ENCODE measurements at places on chromosomes 7 and 10.

DNA sequence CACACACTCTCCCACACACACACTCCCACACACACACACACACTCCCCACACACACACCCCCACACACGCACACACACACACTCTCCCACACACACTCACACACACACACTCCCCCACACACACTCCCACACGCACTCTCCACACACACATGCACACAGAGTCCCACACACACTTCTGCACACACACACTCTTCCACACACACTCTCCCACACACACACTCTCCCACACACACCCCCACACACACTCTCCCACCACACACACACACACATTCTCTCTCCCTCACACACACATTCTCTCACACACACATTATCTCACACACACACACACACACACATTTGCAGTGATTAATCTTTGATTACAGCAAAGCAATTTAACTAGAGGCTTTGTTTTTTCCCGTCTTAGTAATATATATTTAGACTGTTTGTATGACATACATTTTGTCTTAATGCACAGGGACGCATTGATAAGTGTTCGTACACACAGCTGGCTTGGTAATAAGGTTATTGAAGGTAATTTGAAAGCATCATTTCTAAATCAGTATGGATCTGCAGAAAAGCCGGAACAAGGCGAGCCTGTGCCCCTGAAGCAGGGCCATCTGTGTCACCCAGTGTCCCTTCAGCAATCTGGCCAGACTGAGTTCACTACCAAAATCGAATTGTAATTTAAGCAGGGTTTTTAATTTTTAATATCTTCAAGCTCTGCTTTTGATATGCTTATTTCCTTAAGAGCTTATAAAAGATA is 69.9 kb upstream of the SH2B2 start:
- DNase-seq = no peak

GRCh38 chr10:123549761-123550454 is 116.2 kb upstream of the GPR26 start:
- DNase-seq = no peak

DNA sequence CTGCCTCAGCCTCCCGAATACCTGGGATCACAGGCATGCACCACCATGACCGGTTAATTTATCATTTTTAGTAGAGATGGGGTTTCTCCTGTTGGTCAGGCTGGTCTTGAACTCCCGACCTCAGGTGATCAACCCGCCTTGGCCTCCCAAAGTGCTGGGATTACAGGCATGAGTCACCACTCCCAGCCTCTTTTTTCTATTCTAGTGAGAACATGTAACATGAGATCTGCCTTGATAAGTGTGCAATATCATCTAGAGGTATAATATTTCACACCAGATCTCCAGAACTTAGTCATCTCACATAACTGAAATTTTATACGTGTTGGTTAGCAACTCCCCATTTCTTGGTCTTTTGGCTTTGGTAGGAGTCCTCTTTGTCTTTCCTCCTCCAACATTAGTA is 656.9 kb downstream of the CNTNAP2 start:
- no peak for DNase-seq

DNA sequence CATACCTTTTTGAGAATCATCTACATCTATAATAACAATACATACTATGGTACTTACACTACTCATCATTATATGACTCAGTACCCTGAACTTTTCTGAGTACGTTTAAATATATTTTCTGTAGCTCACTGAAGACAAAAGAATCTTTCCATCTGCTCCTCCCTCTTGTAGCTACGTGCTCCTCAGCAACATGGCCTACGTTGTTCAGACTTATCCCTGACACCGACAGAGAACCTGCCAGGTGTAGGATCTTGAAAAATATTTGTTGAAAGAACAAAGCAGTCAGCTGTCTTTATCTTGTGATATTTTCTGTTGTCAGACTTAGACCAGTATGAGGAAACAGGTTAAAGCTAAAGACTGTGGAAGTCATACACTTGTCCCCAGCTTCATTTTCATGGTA is 356.0 kb upstream of the MYO3A start:
- no peak for DNase-seq

GRCh38 chr10:116801658-116802057 is 47.6 kb upstream of the ENO4 start:
- no peak for DNase-seq

DNA sequence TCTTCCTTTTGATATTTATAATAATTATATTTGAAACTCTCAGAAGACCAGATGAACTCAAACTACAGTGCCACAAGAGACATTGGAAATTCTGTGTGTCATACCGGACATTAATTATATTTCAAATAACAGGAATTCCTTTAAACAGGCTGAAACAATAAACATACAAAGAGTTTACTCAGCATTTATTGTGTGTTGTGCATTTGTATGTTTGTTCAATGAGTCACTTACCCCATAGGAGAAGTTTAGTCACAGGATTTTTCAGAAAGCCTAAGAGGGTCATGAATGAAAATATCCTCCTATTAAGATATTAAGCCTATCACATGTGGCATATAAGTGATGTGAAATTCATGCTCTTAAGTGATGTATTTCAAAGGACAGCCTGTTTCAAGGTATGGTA is 566.8 kb downstream of the CNTNAP2 start:
- DNase-seq = no peak

DNA sequence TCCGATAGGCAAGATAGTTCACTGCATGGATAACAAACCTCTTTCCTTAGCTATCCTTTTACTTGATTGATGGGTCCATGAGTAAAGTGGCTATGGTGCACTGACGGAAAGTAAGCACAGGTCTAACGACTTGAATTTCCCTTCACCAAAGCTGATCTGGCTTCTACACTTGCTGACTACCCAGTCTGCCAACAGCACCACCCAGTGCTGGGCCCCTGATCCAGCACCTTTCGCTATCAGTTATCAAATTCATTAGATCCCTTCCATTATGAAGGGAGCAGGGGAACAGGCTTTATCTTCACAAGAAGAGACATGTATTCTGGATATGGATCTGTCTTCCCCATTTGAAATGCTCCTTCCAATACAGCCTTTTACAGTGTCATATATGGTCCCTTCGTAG is 855.9 kb downstream of the GRID1 start:
- DNase-seq = no peak

DNA sequence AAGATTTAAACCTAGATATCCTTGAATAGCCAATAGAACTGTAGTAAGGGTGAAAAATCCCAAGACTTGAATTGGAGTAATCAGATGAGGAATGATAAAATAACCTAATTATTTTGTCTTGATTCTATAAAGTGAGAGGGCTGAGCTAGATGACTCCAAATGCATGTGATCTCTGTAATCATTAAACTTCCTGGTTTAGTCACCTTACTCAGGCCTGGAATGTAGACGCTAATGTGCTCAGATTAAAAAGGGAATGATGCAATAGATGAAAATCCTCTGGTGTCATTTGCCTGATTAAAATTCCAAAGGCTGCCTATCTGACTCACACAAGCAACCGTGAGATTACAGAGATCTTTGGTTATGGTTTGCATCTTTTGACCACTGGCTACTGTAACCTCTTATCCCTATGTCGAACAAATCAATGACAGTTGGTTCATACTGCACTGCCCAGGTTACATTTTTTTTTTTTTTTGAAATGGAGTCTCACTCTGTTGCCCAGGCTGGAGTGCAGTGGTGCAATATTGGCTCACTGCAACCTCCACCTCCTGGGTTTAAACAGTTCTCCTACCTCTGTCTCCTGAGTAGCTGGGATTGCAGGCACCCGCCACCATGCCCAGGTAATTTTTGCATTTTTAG is 2.9 kb upstream of the HKDC1 start:
- DNase-seq = no peak

- DNase-seq = no peak
Measured at GRCh38 chr10:106863549-106863948, 301.0 kb downstream of the SORCS1 start.

DNA sequence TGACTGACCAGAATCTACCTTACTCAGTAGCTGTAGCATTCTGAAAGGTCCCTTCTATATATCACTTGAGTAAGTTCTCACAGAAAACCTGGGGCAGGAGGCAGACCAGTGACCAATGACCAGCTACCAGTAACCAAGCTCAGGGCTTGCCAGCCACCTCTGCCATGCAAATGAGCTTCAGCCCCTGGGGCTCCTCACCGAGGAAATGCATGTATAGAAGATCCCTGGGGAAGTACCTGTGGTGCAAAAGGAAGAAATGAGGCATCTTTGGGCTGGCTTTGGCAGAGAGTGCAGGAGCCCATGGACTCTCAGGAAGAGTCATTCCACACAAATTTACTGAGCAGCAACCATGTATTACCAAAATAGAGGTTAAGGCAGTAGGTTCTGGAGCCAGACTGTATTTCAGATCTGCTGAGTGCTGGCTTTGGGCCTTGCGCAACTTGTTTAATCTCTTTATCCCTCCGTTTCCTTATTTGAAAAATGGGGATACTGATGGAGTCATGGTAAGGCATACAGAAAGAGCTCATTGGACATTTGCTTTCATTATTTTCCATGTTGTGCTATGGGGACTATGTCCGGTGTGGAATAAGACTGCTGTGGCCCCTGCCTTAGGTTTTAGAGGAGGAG is 41.1 kb upstream of the FAM204A start:
- DNase-seq = no peak

All from stimulated activated CD8-positive, alpha-beta memory T cell treated with anti-CD3 and anti-CD28 coated beads, Interleukin-4, amount 100 ng/mL, for 24 hours (primary cell).